ENCODE measurements at places on chromosomes 4 and X.
A peak's percentile ranks its signal among the peaks of the same experiment; 100 is the strongest.

DNA sequence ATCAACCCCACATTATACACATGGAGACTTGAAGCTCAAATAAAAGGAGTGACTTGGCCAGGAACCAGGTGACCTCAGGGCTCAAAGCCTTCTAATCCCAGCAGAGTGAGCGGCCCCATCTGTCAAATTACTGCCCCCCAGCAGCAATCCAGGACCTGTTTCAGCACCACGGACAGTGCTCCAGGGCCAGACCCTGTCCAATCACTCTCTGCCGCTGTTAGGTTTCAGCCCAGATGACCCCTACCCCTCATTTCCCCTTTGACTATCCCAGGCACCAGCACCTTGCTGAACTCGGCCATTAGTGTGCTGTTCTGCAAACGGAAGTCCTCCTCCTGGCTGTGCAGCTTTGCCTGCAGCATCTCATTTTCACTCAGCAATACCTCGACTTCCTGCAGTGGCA lies 5.1 kb downstream of the GRIPAP1 start:
- no peak for DNase-seq

GRCh38 chr4:156725257-156725656 lies 246.3 kb downstream of the PDGFC start:
- DNase-seq, result no peak

GRCh38 chr4:86117705-86118302 lies 242.0 kb downstream of the MAPK10 start:
- DNase-seq, result peak; percentile 65

GRCh38 chr4:44186096-44186849 lies 262.3 kb downstream of the KCTD8 start:
- DNase-seq, result peak; percentile 2

- peak; percentile 7 for DNase-seq
Measured at GRCh38 chr4:173538148-173538908, 8.3 kb upstream of the HAND2 start.

All from M059J (cell line).